ENCODE measurements at places on chromosomes 12 and 14. TPM values are rescaled to one million over a fixed set of nuclear protein-coding genes. Genes with fewer than 3 reads are reported as not detected.

The LRRC10 gene
- polyA plus RNA-seq: not detected

The TMEM260 gene
- polyA plus RNA-seq: 24.6 TPM

The OTUB2 gene
- 1.4 TPM for polyA plus RNA-seq

The WBP11 gene
- polyA plus RNA-seq: 20.8 TPM

The TGM1 gene
- polyA plus RNA-seq: 1.5 TPM

The PRR4 gene
- 1.5 TPM for polyA plus RNA-seq

The RPGRIP1 gene
- polyA plus RNA-seq: 0.44 TPM

The DDX23 gene
- polyA plus RNA-seq: 59.3 TPM

The MYBPC1 gene
- polyA plus RNA-seq: 4.7 TPM

The SOAT2 gene
- 94.0 TPM for polyA plus RNA-seq

The NUBPL gene
- polyA plus RNA-seq: 12.2 TPM

The LIN7A gene
- polyA plus RNA-seq: 0.27 TPM

The B4GALNT3 gene
- 0.45 TPM for polyA plus RNA-seq

The EID3 gene
- 0.67 TPM for polyA plus RNA-seq

The GALNT9 gene
- polyA plus RNA-seq: 0.79 TPM

The BEGAIN gene
- 7.4 TPM for polyA plus RNA-seq

The SLC25A3 gene
- 538 TPM for polyA plus RNA-seq

The SLC4A8 gene
- polyA plus RNA-seq: 0.43 TPM

The THAP2 gene
- 1.6 TPM for polyA plus RNA-seq

The KRT2 gene
- 1.1 TPM for polyA plus RNA-seq

The CYP27B1 gene
- 1.4 TPM for polyA plus RNA-seq

The OAS2 gene
- polyA plus RNA-seq: 7.7 TPM

The SLCO1B3 gene
- polyA plus RNA-seq: not detected

The PTPRQ gene
- not detected for polyA plus RNA-seq

The TTLL5 gene
- 4.9 TPM for polyA plus RNA-seq

The HNF1A gene
- polyA plus RNA-seq: 71.3 TPM

The TRIM9 gene
- 1.3 TPM for polyA plus RNA-seq

The IFNG-AS1 gene
- polyA plus RNA-seq: not detected

The SERPINA9 gene
- polyA plus RNA-seq: not detected

The APPL2 gene
- polyA plus RNA-seq: 85.9 TPM

The NYNRIN gene
- 53.2 TPM for polyA plus RNA-seq

The CELA1 gene
- polyA plus RNA-seq: not detected

The ZNF839 gene
- 7.8 TPM for polyA plus RNA-seq

The KRT3 gene
- not detected for polyA plus RNA-seq

The CLMN gene
- 2.9 TPM for polyA plus RNA-seq

The VWF gene
- polyA plus RNA-seq: 5.7 TPM

The KRT72 gene
- polyA plus RNA-seq: 9.8 TPM

The FAM186B gene
- not detected for polyA plus RNA-seq

Measured in small intestine (tissue), 16 donors.